ENCODE measurements at places on chromosomes 1 and 21.
A peak's percentile ranks its signal among the peaks of the same experiment; 100 is the strongest.

DNA sequence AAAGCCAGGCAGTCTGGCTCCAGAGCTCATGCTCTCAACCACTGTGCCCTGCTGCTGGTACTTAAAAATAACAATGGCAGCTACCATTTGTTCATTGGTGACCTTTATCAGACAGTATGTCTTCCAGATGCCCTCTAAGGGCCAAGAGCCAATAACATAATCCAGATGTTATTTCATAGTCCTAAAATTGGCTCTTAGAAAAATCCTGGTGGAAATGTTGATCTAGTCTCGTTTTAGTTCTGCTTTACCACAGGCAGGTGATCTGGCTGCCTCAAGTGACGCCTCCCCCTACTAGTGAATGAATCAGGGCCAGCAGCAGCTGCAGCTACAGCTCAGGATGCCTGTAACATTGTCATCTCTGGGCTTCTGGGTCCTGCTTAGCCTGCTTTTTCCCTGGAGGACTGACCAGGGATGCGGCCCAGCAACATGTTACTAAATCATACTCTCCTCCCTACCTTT, 12.6 kb upstream of the HMGN2 start:
- peak; percentile 27 for DNase-seq

DNA sequence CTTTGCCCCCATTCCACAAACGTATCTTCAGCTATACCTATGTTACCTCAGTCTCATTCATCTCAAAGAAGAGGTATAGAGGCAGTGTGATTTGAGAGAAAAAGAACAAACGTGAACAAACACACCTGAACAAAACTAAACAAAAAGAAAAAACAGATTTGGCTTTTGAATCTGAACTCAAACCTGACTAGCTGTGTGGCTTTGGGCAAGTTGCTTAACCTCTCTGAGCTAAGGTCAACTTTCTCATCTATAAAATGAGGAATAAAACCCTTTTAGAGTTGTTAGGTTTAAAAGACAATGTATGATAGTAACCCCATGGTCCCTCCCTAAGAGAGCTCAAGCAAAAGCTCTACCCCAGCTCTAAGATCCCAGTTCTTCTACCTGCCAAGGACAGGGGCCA, 73.5 kb downstream of the ZNF648 start:
- DNase-seq = no peak

DNA sequence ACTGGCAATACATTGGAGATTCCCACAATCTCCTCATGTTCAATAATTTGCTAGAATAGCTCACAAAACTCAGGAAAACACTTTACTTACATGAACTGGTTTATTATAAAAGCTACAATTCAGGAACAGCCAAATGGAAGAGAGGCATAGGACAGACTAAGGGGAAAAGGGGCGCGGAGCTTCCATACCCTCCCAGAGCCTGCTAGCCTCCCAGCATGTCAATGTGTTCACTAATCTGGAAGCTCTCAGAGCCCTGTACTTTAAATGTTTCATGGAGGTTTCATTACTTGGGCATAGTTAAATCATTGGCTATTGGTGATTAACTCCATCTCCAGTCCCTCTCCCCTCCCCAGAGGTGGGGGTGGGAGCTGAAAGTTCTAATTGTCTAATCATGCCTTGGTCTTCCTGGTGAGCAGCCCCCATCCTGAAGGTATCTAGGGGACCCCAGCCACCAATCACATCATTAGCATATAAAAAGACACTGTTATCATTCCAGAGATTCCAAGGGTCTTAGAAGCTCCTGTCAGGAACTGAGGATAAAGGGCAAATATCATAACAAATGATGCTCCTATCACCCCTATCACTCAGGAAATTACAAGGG, 10.9 kb upstream of the DMRTB1 start:
- no peak for DNase-seq

- DNase-seq = peak; percentile 36
Observed at GRCh38 chr21:35239811-35240219, 190.7 kb upstream of the RUNX1 start.

- no peak for DNase-seq
Observed at GRCh38 chr1:224331326-224331725, 1.4 kb upstream of the NVL start.

GRCh38 chr1:15251857-15252835, 5.1 kb downstream of the FHAD1 start:
- no peak for DNase-seq

GRCh38 chr1:162293073-162293692, 83.5 kb downstream of the SPATA46 start:
- no peak for DNase-seq

DNA sequence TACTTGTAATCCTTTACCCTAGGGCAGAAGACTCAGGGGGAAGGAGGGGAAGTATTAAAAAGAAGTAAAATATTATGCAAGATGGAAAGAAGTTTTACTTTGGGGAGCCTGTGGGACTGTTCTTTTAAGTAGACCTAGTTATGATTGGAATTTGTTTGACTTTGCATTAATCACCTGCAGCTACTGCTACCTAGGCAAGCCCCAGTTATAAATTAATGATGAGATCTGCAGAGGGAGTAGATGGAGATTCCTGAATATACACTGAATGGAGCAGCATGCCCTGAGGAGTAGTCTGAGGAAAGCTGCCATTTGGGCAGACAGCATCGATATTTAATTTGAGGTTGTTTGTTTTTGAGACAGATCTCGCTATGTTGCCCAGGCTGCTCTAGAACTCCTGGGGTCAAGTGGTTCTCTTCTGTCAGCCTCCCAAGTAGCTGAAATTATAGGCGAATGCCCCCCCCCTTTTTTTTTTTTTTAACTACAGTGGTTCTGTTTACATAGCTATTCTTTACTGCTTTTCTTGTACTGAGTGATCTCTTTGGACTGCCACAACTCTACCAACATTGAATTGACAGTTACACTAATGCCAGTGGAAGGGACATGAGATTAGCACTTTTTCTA, 81.4 kb upstream of the SERTAD4 start:
- no peak for DNase-seq

DNA sequence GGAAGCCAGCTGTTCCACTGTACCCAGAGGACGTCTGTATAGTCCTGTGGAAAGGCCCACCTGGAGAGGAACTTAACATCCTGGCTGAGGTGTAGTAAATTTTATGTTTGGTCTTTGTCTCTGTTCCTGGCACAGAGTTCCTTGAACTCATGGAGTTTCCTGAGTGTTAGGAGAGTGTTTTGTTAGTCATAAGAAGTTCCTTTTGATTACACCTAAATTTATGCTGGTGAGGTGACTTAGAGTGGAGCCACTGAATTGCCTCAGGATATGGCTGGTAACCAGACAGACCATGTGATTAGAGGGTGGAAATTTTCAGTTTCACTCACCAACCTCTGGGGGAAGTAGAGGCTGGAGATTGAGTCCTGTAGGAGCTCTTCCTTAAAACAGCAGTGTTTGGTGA, 57.9 kb downstream of the RASAL2 start:
- DNase-seq = no peak

- no peak for DNase-seq
Observed at GRCh38 chr1:85596947-85597346, 16.4 kb downstream of the CCN1 start.

DNA sequence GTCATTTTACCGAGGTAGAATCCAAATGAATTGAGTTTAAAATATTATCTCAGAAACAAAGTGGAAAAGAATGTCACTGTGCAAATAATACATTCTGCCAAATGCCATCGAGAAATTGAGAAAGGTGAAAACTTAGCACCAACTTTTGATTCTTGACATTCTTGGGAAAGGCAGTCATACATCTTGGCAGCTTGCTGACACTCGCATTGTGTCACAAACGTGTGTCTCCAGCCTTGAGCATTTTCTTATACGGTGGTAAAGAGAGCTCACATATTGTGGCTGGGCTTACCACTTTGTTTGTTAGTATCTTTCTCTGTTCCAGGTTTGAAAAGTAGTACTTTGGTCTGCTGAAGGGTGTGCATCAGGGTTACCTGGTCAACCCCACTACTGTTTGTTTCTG, 1456.1 kb downstream of the BRINP3 start:
- DNase-seq = no peak

DNA sequence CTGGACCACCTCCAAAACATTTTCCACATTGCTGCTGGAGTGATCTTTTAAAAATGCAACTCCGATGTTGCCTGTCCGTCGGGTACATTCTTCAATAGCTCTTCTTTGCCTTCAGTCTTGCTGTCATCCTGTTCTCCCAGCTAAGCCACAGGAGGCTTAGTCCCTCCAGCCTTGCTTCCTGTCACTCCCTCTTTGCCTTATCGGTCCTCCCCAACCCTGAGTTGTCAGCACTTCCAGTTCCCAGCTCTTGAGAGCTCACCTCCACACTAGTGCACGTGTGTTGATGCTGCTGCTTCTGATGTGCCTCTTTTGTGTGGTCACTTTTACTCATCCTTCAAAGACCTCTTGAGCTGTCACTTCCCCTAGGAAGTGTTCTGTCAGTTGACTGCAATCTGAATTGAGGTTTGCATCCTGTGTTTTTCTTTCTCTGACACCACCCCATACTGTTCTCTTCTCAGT, 15.3 kb downstream of the UCK2 start:
- DNase-seq = no peak

GRCh38 chr1:207070811-207071210, 17.7 kb downstream of the PFKFB2 start:
- DNase-seq = no peak

DNA sequence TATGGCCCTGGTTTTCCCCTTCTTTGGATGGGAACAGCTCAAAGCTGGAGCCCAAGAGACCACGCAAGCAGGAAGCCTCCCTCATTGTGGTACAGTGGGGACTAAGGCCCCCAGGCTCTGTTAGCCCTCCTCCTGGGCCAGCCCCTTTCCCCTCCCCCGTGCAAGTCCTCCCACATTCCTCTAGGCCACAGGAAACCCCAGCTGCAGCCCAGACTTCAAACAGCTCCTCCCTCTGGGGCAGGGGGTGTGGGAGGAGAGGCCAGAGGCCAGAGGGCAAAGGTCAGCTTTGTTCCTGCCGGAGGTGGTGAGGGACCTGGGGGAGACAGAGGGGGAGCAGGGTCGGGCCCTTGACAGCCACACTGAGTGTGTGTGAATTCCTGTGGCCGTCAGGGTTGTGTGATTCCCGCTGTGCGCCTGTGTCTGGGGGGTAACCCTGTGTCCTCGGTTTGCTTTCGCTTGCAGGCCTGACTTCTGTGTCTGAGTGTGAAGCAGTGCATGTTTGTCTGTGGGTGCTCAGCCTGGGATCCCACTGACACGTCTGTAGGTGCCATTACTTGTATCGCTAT, 3.4 kb upstream of the AHDC1 start:
- no peak for DNase-seq

DNA sequence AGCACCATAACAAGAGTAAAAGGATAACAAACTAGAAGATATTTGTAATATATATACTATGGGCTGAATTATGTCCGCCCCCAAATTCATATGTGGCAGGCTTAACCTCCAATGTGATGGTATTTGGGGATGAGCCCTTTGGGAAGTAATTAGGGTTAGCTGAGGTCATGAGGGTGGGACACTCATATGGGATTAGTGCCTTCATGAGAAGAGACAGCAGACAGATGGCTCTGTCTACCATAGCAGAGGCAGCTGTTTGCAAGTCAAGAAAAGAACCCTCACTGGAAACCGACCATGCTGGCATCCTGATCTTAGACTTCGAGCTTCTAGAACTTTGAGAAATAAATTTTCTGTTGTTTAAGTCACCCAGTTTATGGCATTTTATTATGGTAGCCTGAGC, 303.6 kb downstream of the LMO4 start:
- DNase-seq = no peak

- DNase-seq = no peak
Observed at GRCh38 chr1:103142461-103142860, 34.1 kb upstream of the COL11A1 start.

GRCh38 chr1:17307946-17308345, at the start of gene PADI4:
Gene PADI4, plus strand, starts transcription at chr1:17308197. Its CDS starts 26 bp downstream, at chr1:17308223.
- DNase-seq = no peak

- peak; percentile 6 for DNase-seq
Observed at GRCh38 chr1:12549460-12550349, 68.3 kb downstream of the DHRS3 start.

- no peak for DNase-seq
Observed at GRCh38 chr21:33364830-33365229, 38.4 kb upstream of the IFNGR2 start.

DNA sequence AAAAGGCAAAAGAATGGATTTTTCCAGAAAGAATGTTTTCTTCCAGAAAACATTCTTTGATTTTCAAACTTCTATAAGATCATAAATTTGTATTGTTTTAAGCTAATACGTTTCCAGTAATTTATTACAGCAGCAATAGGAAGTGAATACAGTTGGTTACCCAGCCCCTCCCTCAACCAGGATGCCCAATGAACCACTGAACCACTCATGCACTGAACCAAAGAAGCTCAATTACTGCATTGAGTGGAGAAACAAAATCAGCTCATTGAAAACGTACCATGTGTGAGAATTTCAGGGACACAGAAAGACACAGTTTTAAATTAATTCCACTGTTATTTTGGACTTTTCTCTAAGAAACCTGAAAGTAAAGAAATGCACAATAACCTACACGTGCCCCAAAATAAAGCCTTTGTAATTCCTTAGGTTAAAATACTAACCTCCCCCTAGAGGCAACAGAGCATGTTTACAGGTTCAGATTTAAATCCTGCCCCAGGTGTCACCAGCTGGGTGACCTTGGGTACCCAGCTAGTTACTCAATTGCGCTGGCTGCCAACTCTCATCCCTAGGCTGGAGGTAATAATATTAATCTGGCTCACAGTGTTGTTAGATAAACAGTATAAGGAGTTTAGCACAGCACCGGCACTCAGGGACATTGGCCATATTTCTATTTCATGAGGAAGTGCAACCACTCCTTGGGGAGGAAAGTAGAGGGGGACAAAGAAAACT, 111.7 kb downstream of the NMNAT2 start:
- no peak for DNase-seq

- peak; percentile 6 for DNase-seq
Observed at GRCh38 chr1:6554907-6555778, at the start of gene TAS1R1. Gene TAS1R1, plus strand, starts transcription at chr1:6555307. Its CDS starts 67 bp downstream, at chr1:6555374.

- DNase-seq = no peak
Observed at GRCh38 chr1:151054971-151055547, 4.4 kb downstream of the CDC42SE1 start.

GRCh38 chr1:114610546-114611245, 29.3 kb upstream of the BCAS2 start:
- no peak for DNase-seq

DNA sequence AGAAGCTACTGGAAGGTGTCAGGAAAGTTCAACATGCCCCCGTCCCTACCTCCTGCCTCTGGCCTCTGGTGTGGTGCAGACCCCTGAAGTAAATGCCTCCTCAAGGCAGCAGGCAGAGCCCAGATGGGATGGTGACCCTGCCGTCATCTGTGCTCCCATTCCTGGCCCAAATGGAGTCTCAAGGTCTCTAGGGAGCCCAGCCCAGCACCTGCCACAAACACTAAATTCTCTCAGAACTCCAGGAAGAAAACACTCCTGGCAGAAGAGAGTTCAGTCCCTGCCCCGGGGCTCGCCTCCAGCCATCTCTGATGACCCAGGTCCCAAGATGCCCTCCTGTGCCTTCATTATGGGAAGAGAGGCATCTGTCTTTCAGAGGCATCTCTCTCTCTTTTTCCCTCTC, 261.6 kb upstream of the TMEM51 start:
- no peak for DNase-seq

GRCh38 chr1:239098400-239099037, 287.8 kb upstream of the CHRM3 start:
- DNase-seq = no peak

GRCh38 chr1:239723776-239724367, 337.5 kb downstream of the CHRM3 start:
- no peak for DNase-seq

- DNase-seq = no peak
Observed at GRCh38 chr21:16116069-16116468, 386.3 kb downstream of the USP25 start.

All from SHP77 treated with DMSO at 0.1 percent for 48 hours (cell line).